ENCODE measurements at places on chromosomes 4 and X.

- no peak for DNase-seq
Measured at GRCh38 chrX:1719270-1719669, 104.4 kb downstream of the ASMT start.

- no peak for DNase-seq
Measured at GRCh38 chr4:24172406-24172805, 282.6 kb upstream of the PPARGC1A start.

GRCh38 chr4:78551420-78552351, at the start of gene ANXA3:
ANXA3 (plus strand) TSS chr4:78551770; CDS start chr4:78554474, 2,704 bp downstream.
- DNase-seq: no peak

DNA sequence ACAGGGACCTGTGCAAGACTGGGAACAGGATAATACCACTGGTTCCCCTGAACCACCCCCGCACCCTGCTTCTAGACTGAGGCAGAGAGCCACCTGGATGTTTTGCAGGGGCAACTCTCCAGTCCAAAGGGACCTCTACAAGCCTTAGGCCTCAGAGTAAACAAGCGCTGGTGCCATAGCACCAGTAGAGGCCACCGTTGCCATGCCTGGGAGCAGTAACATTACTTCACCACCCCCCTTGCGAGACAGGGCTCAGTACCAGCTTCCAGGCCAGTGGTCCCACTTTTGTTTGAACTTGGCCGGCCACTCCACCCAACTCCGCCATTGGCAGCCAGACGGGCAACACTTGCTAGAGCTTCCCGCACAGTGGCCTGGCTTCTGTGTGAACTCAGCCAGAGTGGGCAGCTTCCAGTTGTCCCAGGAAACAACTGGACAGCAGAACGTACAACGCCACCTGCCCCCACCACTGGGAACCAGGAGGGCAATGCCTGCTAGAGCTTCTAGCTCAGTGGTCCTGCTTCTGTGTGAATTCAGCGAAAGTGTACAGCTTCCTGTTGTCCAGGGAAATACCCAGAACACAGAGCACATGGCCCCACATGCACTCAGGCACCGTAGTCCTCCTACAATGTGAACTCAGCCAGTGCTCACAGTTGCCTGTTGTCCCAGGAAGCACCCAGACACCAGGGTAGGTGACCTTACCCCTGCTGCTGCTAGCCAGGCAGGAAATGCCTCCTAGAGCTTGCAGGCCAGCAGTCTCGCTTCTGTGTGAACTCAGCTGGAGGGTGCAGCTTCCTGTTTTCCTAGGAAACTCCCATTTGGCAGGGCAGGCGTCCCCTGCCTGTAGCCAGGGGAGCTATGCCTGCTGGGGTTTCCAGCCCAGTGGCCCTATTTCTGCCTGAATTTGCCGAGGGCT, 39.9 kb upstream of the PCDH19 start:
- DNase-seq: no peak

DNA sequence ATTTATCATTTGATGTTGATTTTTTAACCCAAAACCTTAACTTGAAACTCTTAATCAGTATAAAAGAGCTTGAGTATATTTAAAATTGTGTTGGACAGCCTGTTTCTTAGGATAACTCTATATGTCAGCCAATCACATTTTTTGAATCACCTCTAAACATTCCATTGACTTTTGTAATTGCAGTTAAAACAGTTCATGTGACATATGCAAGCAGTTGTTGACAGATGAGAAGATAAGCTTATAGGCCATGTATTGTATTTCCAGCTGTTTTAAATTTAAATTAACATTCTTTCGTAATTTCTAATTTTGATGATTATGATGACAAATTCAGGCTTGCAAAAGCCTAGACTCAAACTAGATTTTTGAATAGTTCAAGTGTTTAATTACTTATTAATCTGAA, 17.4 kb downstream of the VEGFC start:
- no peak for DNase-seq

GRCh38 chr4:64095398-64095797, 313.9 kb downstream of the TECRL start:
- no peak for DNase-seq

DNA sequence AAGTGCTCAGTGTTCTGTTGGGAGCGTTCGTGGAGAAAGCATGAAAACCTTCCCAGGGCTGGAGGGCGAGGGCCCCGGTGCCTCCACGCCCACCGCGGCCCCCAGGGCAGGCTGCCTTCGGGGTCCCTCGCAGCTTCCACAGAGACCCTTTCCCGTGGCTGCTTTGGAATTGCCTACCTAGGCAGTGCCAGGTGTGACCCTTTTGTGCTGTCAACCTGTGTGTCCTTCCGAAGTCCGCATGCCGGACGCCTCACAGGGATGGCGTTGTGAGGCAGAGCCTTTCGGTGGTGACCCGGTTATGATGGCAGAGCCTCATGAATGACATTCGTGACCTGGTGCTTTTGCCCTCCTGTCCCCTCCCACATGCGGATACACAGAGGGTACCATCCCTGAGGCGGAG, 17.4 kb downstream of the TMEM175 start:
- DNase-seq: no peak

DNA sequence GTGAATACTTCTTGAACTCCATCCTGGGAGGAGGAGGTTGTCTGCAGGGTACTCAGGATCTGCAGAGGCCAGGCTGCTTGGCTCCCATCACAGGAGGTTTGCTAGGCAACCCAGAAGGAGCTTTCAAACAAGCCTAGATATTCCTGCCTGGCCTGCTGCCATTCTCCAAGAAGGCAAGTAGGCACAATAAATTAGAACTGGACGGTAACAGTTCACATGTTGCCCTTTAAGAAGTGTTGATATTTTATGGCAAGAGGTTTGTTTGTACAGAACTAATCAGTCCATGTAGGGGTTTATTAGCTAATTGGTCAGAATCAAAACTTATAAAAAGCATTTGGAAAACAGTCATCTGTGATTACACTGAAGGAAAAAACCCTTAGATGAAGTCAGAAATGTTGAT, 39.3 kb downstream of the SYNPO2 start:
- no peak for DNase-seq

DNA sequence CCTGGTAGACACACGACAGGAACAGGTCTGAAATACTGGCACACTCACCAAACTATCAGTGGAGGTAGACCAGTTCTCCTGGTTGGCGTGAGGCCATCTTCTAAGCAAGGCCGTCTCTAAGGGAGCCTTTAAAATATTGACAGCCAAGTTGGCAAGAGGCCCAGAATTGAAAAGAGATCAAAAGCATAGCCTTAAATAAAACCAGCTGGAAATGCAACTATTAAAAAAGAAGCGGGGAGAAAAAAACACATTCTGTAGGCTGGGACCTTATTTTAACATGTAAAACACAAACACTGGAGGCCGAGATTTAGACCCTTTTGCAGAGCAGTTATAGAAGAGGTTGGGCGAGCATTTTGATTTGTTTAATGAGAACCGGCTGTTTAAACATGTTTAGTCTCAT, 233.0 kb upstream of the CLNK start:
- DNase-seq: peak; percentile 16

GRCh38 chr4:147773261-147774184, 41.6 kb downstream of the ARHGAP10 start:
- no peak for DNase-seq

- no peak for DNase-seq
Measured at GRCh38 chrX:96464880-96465558, 219.6 kb upstream of the DIAPH2 start.

DNA sequence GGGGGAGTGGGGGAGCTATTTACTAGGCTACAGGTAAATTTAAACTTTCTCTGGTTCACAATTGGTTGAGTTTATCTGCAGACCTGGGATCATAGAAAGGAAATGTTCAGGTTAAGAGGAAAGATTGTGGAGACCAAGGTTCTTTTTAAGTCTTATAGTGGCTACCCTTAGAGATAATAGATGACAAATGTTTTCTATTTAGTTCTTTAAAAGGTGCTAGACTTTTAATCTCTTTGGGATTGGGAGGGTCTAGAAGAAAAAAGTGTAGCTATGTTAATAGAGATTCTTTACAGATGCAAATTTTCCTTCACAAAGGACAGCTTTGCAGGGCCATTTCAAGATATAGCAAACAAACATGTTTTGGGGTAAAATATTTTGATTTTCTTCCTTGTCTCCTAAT, 76.0 kb downstream of the TEX13C start:
- DNase-seq: no peak

- no peak for DNase-seq
Measured at GRCh38 chrX:47182106-47182700, 11.4 kb upstream of the UBA1 start.

DNA sequence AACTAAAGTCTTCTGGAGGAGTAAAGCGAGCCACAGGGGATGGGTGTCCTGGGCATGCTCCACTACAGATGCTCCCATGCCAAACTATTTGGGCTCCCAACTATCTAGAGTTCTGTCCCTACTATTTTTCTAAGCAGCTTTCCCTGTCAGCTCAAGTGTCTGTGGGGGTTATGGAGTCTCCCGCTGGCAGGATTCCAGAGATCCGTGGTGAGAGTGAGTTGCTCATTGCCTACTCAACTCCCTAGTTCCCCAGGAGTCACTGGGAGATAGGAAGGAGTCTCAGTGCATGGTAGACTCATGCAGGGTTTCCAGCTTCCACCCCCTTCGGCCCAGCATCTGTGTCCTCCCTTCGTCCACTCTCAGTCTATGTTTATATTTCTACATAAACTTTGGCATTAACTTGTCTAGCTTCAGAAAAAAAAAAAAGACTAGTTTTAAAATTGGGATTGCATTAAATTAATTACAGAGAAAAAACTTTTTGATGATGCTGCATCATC, 55.1 kb upstream of the INPP4B start:
- DNase-seq: no peak

GRCh38 chr4:6663596-6664393, 23.3 kb downstream of the MRFAP1 start:
- DNase-seq: no peak

Measured in NCI-H2227 treated with DMSO at 0.1 percent for 48 hours (cell line).